Dermis blood vessel endothelial cell (primary cell): ENCODE measurements at places on chromosomes 12 and 14. TPM values are rescaled to one million over a fixed set of nuclear protein-coding genes. Genes with fewer than 3 reads are reported as not detected.

DNA sequence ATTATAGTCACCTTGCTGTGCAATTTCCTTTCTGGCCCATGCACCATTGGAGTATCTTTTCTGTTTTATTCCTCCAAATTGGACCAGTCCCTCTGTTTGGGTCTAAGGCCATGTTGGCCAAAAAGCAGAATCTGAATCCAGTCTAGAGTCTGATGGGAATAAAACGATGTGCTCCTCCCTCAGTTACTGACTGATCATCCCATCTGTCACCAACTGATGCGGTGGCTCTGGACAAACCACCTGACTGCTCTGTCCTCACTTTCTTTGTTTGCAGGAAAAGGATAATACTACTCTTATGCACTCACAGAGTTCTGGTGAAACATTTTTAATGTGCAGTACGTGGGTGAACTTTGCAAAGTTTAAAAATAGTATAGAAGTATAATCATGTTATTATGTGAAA is 120.2 kb upstream of the HIF1A start:
- no peak for DNase-seq

- DNase-seq = peak; percentile 13
Measured at GRCh38 chr12:1318327-1319031, 275.9 kb downstream of the FBXL14 start.

The ESPL1 gene
- total RNA-seq = 4.8 and 16.5 TPM in 2 replicates

The INHBC gene
- not detected in 2 replicates for total RNA-seq
